ENCODE measurements at places on chromosomes 5 and 9. TPM values are rescaled to one million over a fixed set of nuclear protein-coding genes. Genes with fewer than 3 reads are reported as not detected.

MEGF10 gene
- total RNA-seq = 5.6 TPM

CEMIP2 gene
- 112 TPM for total RNA-seq

OLFML2A gene
- total RNA-seq = 18.2 TPM

- peak overlapping the region; percentile 16 for H3K4me3 ChIP-seq
- peaks cover 11% of the 10 kb centered on the region for H3K4me1 ChIP-seq
- no peak for DNase-seq
- H3K36me3 ChIP-seq = peaks cover 7% of the 10 kb centered on the region
- no peak overlapping the region for H3K27ac ChIP-seq
Observed at GRCh38 chr5:178439493-178440180, 150.6 kb downstream of the COL23A1 start.

GRCh38 chr5:39367711-39368110, 3.4 kb upstream of the C9 start:
- H3K4me1 ChIP-seq = no peaks in the 10 kb centered on the region
- no peaks in the 10 kb centered on the region for H3K27me3 ChIP-seq
- H3K36me3 ChIP-seq = peaks cover 9% of the 10 kb centered on the region
- DNase-seq = no peak
- H3K4me3 ChIP-seq = no peak overlapping the region

GRCh38 chr9:3308609-3309008, 217.2 kb downstream of the RFX3 start:
- peaks cover 2% of the 10 kb centered on the region for H3K27me3 ChIP-seq
- H3K27ac ChIP-seq = no peak overlapping the region
- H3K4me1 ChIP-seq = no peaks in the 10 kb centered on the region
- H3K4me3 ChIP-seq = no peak overlapping the region
- DNase-seq = no peak

- H3K27me3 ChIP-seq = peaks cover 3% of the 10 kb centered on the region
- peaks cover 11% of the 10 kb centered on the region for H3K4me1 ChIP-seq
- peaks cover 39% of the 10 kb centered on the region for H3K36me3 ChIP-seq
- no peak overlapping the region for H3K4me3 ChIP-seq
- H3K27ac ChIP-seq = no peak overlapping the region
Observed at GRCh38 chr9:133768859-133769510, 30.8 kb upstream of the SARDH start.

DNA sequence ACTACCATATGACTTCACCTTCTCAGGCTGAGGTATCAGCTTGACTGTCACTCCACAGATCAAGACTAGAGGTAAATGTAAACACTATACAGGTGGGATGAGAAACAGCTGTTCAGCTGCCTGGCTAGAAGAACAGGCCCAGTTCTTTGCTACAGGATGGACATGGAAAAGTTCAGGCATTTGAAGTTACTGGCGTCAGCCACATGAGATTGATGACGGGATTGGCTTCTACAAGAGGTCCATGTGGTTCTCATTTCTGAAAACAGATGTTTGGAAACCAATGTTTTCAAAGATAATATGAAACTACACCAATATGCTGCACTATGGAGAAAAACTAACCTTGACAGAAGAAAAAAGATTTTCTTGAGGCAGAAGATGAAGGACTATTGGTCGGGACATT, 324.1 kb downstream of the CDH10 start:
- DNase-seq = no peak
- H3K4me1 ChIP-seq = peaks cover 6% of the 10 kb centered on the region
- H3K4me3 ChIP-seq = no peak overlapping the region
- H3K36me3 ChIP-seq = no peaks in the 10 kb centered on the region
- H3K27ac ChIP-seq = no peak overlapping the region

All from endothelial cell (in vitro differentiated cells).